ENCODE measurements at places on chromosomes 4 and X.

DNA sequence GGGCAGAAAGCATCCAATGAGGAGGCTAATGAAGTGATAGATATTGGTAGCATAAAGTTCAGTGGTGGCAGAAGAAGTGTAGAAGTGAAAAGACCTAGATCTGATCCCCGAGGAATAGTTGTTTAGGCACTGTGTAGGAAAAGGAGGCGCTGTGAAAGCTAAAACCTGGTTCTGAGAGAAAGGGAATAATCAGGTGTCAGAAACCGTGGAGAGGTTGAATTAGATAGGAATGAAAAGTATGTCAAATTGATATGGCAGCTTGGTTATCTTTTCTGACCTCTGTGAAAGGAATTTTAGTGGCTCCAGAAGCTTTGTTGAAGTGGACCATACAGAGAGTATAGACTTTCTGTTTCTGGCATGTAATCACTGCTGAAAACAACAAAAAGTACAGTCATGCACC is 30.8 kb upstream of the CCDC160 start:
- no peak for DNase-seq

- no peak for DNase-seq
Measured at GRCh38 chr4:162985131-162985530, 181.6 kb downstream of the NAF1 start.

GRCh38 chr4:148162991-148163390 is 279.2 kb downstream of the NR3C2 start:
- no peak for DNase-seq

DNA sequence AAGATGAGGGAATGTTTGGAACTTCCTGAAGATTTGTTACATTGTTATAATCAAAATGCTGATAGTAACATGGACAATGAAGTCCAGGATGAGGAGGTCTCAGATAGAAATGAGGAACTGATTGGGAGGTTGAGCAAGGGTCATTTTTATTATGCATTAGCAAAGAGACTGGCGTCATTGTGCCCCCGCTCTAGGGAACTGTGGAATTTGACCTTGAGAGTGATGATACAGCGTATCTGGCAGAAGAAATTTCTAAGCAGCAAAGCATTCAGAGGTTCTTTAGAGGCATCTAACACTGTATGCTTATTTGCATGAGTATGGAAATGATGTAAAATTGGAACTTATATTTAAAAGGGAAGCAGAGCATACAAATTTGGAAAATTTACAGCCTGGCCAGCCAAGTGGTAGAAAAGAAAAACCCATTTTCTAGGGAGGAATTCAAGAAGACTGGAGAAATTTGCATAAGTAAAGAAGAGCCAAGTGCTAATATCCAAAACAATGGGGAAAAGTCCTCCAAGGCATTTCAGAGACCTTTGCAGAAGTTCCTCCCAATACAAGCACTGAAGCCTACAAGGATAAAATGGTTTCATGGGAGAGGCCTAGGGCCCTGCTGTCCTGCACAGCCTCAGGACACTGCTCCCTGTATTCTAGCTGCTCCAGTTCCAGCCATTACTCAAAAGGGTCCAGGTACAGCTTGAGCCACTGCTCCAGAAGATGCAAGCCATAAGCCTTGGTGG is 483.0 kb upstream of the NDST4 start:
- no peak for DNase-seq

GRCh38 chr4:123233136-123233768 is 163.3 kb upstream of the SPRY1 start:
- no peak for DNase-seq

DNA sequence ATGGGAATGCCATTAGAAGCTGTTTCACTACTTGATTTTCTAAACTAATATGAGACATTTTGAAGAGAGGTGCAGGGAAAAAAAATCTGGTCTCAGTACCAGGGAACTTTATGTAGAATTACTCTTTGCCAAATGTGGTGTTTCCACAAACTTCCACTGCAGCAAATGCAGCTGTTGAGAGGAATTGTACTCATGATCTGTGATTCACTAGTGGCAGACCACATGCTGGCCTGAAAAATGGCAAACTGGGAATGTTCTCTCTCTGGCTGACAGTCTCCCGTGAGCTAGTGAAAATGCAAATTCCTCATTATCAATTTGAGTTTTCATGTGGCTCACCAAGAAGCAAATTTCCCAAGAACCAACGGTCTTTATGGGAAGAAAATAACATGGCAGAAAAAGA is 37.8 kb upstream of the GPR101 start:
- DNase-seq = no peak

GRCh38 chrX:97074400-97074799 is 190.7 kb downstream of the RPA4 start:
- DNase-seq = no peak

DNA sequence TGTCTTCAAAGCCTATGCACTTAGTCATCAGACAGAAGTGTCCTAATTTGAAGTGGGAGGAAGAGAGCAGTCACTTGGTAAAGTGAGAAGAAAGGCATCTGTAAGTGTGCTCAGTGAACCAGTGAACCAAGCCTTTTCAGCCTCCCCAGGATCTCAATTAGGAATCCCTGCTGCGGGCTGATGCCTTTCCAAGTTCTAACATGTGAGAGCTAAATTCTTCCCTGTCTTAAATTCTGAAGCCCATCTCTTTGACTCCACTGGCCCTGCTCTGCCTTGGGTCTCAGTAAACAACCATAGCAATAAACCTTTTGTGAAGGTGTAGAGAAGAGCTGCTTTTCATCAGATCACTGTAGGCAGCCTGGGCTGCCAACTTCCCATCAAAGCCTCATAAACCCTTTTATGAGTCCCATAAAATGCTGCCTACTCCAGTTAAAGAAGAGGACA is 701.2 kb upstream of the LCORL start:
- DNase-seq = no peak

- peak; percentile 69 for DNase-seq
Measured at GRCh38 chrX:13092455-13092941, 48.1 kb upstream of the FAM9C start.

DNA sequence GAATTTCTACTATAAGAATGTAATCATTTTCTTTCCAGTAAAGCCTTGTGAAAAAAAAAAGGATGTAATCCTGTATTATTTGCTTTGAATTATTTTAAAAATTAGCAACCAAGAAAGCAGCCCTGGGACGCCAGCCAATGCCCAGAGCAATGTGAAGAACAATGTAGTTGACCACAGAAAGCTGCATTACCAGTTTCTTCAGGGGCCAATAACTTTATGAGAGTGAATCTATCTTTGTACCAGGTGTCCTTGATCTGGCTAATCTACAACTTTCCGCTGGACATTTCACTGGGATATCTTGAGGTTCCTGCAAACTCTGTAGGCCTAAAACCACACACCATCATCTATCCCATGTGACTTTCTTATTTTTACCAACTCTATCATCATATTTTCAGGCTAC is 7.6 kb upstream of the KLHL2 start:
- DNase-seq = no peak

DNA sequence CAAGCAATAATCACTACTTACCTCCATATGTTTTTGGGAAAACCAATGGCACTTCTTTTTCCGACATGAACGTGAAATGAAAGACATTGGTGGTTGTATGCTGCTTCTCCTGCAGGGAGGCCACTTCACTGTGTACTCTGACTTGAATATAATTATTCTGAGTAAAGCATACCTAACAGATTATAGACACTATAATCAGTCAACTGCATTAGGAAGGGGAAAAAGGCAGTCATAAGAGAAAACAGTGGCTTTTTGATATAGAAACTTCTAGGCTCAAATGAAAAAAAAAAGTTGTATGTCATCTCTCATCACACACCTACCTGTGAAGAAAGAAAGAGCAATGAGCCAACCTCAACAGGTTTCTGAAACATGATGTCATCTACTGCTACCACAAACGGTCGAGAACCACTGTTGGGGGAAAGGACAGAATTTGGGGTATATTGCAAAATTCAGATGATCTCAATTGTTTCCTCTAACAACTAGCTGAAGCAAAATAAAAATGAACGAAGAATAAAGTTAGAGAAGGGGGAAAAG is 37.4 kb downstream of the PRDX4 start:
- DNase-seq = no peak

DNA sequence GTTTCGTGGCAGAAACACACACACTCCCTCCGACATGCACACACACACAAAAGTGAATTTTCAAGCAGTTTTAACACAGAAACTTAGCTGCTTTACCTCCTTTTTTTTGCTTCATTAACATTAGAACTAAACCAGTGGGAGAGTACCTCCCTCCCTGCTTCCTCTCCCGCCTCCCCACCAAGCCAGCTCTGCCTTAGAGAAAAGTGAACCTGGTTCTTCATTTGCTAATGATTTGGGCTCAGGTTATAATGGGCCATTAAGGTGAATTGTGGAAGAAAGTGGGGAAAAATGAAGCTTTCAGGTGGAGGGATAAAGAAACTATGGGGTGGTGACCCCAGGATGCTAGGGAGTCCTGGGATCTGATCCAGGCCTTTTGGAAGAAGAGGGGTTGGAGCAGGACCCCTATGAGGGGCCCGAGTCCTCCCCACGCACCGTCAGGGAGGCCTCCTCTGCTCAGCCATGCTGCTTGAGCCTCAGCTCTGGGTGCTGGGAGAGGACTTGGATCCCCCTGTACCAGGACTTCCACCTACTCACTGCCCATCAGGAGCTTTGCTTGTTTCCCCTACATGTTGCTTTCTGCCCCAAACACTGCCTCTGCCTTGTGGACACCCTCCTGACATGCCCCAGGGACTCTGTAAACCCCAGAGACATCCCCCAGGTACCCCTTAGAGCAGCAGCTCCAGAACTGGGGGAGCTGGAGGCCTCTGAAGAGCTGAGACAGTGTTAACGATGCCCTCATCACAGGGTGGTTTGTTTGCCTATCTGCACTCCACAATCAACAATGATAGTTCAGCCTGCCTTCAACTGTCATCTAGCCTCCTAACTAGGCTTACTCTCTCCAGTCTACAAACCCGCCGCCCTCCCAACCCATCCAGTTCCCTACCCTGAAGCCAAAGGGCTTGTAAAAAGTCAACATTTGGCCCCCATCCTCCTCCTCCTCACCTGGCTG is 6.5 kb upstream of the JADE1 start:
- DNase-seq = no peak

DNA sequence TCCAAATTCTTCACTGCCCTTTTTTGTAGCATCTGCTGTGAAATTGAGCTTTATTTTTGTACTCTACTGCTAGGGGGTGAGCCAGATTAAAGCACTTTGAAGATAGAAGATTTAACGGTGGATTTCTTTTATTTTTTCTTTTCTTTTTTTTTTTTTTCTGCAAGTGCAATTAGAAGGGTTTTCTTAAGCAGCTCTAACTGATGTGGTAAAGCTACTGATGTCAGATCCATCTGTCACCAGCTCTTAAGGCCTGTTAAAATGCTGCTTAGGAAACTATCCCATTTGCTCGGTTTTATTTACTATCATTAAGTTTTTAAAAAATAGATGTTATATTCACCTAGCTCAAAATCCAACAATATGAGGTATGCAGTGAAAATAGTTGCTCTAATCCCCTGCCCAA is 7.1 kb downstream of the NDUFA1 start:
- DNase-seq = no peak

DNA sequence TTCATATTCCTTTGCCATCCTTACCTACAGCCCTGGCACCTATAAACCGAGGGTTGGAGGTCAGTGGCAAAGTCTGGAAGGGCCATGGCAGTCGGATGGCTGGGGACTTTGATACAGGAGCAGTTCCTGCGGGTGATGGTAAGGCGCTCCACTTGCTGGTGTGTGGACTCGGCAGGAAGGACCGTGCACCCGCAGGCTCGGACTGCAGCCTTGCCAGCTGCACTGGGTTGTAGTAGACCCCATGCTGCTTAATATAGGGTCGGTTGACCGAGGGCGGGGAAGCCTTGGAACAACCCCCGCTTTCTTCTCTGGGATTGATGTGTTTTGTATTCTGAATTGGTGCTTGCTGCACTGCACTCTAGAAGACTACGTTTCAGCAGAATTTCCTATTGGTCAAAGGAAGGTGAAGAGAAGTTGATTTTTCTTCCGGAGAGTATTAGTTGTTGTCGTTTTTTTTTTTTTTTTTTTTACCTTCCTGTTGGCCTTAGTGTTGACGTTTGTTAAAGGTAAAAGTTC is 638 bp downstream of the BLTP1 start:
- DNase-seq = peak; percentile 20

DNA sequence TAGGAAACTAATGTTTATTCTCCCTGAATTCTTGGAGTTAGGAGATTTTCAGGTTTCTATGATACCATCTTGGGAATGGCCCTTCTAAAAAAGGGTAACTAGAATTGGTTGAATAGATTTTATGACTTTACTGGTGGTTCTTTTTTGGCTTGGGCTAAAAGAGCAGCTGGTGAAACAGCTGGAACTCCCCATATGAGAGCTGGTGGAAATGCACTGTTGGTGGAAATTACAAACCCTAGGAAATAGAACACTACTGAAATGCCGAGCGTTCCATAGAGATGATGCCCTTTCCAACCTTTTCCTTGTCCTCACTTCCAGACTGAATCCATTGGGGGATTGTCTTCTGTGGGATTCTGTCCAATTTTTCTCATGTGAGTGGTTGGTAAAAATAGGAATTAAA is 139.5 kb downstream of the STIM2 start:
- DNase-seq = no peak

DNA sequence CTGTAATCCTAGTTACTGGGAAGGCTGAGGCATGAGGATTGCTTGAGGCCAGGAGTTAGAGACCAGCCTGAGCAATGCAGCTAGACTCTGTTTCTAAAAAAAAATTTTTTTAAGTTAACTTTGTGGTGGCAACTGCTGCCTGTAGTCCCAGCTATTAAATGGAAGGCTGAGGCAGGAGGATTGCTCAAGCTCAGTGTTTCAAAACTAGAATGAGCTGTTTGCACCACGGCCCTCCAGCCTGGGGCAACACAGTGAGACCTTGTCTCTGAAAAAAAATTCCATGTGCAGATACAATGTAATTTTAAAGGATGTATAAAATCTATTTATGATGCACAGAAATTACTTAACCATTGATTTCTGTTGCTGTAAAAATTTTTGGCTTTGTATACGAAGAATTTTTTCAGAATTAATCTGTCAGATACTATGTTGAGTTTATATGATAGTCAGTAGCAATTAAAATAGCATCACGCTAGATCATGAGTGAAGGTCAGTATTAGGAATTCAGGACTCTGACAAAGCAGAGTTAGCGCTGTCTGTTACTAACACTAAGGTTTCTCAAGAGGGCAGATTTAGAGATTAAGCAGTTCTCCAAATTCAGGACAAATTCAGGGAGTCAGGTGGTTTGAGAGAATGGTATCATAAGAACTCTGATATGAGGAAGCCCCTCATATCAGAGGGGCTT is 8.3 kb upstream of the AGA start:
- no peak for DNase-seq

GRCh38 chrX:132206259-132206658 is 13.0 kb downstream of the RAP2C start:
- DNase-seq = no peak

GRCh38 chr4:79920163-79920853 is 152.7 kb downstream of the ANTXR2 start:
- no peak for DNase-seq

DNA sequence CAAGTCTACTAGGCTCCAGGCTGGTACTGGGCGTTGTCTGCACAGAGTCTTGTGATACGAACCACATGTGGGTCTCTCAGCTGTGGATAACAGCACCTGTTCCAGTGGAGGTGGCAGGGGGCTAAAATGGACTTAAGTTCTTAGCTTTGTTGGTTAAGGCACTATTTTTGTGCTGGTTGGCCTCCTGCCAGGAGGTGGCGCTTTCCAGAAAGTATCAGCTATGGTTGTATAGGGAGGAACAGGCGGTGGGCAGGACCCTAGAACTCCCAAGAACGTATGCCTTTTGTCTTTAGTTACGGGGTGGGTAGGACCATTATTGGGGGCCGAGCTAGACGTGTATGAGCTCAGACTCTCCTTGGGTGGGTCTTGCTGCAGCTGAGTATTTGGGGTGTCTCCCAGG is 1138.4 kb downstream of the PCDH19 start:
- no peak for DNase-seq

Data from stimulated activated CD4-positive, alpha-beta T cell treated with anti-CD3 and anti-CD28 coated beads, Interleukin-2, amount 100 ng/mL, for 24 hours (primary cell).